ENCODE measurements at places on chromosomes 5 and 9.

DNA sequence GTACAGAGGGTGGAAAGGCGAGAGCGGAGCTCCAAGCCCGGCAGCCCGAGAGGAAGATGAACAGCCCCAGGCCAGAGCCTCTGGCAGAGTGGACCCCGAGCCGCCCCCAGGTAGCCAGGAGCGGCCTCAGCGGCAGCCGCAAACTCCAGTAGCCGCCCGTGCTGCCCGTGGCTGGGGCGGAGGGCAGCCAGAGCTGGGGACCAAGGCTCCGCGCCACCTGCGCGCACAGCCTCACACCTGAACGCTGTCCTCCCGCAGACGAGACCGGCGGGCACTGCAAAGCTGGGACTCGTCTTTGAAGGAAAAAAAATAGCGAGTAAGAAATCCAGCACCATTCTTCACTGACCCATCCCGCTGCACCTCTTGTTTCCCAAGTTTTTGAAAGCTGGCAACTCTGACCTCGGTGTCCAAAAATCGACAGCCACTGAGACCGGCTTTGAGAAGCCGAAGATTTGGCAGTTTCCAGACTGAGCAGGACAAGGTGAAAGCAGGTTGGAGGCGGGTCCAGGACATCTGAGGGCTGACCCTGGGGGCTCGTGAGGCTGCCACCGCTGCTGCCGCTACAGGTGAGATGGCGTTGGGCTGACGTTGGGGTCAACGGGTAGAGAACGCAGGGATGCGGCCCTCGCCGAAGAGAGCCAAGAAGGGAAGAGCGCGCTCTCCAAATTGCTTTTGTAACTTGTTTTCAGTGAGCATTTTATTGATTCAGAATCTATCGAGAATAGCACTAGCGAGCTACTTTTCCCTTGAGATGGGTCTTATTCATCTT, at the start of gene PTGER4:
PTGER4 (plus strand) TSS at position 3 of the 769 bp plus-strand sequence. CDS start 1,079 bp downstream, outside the sequence.
- no peak for DNase-seq

DNA sequence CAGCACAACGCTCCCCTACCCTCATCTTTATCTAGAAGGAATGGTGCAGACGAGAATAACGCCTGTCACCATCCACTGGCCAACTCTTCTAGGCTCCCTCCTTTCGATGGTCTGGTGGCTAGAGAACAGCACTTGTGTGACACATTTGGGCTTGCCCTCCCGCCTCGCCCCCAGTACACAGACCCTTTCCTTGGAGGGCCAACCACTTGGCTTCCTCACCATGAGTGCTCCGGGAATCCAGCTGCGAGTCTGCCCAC, 1.4 kb downstream of the GNAQ start:
- no peak for DNase-seq

GRCh38 chr9:113589890-113590289, 126.4 kb downstream of the RGS3 start:
- peak; percentile 37 for DNase-seq

- no peak for DNase-seq
Measured at GRCh38 chr9:110990481-110990880, 47.8 kb downstream of the LPAR1 start.

GRCh38 chr9:36470643-36471290, 70.7 kb upstream of the RNF38 start:
- peak; percentile 80 for DNase-seq

DNA sequence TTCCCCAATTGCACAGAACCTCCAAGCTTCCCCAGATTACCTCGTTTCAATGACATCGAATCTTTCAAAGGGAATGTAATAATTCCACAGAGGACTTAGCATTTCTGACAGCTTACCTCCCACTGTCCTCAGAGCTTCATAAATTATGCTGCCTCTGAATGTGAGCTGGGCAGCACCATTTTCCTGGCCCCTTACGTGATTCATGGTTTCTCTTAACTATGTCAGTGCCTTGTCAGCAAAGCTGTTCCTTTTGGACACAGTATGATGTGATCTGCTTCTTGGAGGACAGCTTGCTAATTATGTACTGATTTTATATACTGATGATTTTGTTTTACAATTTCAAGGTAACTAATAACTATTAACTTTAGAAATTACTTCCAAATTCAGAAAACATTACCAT, 27.7 kb upstream of the SSBP2 start:
- no peak for DNase-seq

DNA sequence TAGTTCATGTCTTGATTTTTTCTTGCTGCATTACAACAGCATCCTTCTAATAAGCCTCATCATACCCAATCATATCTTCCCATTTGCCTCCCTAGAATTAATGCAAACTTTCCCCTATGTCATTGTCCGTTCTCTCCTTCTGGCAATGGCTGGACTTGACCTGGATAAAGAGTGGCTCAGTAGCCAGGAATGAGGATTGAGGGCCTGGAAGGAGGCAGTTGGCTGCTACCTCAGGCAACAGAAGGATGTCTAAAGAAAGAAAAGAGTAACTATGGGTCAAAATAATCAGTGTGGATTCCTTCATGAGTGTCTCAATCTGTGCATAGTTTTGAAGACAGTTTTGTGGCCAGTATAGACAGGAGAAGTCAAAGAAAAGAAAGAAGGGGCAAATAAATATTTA, 209.6 kb downstream of the TRPM3 start:
- DNase-seq: no peak

All from CD4-positive, alpha-beta T cell treated with Interleukin-17A for 1 hour (primary cell).